ENCODE measurements at places on chromosomes 11 and 22. TPM values are rescaled to one million over a fixed set of nuclear protein-coding genes. Genes with fewer than 3 reads are reported as not detected.

DNA sequence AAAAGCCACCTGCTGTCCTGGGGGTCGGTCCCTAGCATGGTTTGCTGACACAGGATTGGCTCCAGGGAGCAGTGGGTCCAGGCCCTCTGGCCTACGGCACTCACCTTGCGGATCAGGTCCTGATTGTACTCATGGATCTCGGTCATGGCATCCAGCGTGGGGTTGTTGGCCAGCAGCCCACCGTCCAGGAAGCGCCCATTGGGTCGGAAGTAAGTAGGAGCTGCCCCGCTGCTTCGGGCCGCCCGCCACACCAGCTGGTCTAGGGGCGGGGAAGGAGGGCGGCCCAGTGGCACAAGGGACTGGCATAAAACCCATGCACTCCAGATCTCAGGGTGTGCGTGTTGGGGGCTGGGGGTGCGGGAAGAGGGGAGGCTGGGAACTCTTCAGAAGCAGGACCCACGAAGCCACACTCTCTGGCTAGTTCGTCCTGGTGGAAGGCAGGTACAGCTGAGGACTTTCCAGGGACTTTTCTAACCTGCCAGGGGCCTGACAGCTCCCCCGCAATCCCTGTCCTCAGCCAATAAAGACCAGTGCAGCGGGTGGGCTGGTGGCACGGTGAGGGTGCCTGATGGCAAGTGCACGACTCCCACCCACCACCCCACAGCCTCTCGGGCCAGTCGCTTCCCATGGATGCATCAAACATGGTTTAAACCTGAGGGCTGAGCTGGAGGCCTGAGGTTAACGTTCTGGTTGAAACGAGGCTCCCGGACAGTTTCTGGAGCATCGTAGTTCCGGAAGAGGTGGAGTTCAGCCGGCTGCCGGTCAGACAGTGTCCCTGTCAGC lies 5.1 kb upstream of the BAIAP2L2 start:
- no peak for DNase-seq

MS4A12 gene
- polyA plus RNA-seq = not detected

GRM5 gene
- polyA plus RNA-seq = 0.01 TPM

UBQLN3 gene
- polyA plus RNA-seq = not detected

DNA sequence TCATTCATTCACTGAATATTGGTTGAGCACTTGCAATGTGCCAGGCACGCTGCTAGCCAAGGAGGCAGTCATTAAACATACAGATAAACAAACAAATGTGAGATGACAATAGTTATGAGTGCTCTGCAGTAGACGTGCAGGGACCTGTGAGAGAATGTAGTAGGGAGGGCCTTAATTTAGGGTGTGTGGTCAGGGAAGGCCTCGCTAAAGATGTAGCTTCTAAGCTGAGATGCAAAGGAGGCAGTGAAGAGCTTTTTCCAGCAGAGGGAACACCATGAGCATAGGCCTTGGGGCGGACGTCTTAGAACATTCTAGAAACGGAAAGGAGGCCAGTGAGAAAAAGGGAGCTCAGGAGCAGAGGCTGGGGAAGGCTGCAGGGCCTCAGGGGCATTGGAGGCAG lies 789 bp upstream of the NCF4 start:
- DNase-seq = no peak

OR51G1 gene
- polyA plus RNA-seq = not detected

DNA sequence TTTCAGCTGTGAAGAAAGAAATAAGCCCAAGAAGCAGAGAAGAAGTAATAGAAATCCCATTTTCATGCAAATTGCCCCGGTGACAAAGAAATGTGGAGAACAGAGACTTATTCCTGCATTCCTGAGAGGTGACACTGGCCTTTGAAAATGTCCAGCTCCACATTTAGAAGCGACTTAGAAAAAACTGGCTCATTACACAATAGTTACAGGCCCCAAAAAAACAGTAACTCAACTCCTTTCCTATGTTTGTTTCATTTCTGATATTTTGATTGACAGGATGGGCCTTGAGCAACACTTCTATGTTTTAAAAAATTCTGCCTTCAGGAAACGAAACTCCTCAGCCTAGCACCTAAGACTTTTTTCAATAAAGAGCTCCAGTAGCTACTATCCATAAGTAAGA lies 726.9 kb upstream of the TENM4 start:
- no peak for DNase-seq

DNA sequence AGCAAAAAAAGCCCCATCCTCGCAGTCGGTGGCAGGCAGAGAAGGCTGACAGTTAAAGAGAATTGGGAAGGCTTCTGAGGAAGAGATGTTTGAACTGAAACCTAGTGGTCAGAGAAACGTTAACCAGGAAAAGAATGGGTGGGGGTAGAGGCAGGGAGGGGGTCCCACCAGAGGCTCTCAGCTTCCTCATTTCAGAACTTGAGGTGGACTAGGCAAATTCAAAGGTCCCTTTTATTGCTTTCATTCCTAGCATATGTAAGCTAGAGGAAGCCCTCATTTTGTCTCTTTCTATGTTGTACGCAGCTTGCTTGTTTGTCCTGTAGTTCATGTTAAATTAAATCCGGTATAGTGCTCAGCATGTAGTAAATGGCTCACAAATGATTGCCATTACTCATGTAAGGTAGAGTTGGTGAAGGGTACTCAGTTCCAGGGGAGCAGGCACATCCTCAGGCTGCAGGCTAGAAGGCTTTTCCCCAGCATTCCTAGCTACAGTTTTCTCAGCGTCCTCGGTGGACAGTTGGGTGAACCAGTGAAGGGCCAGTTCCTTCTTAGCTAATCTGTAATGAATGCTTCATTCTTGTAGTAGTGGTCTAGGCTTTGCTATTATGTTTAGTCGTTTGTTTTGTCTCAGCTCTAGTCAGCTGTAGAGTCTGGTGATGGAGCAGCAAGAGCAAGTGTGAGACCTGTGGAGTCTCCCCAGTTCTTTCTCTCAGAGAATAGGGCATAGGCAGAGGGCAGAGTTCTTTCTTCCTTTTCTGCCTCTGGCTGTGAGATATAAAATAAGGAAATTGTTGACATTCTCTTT lies 58.6 kb downstream of the UVRAG start:
- DNase-seq = no peak

CD248 gene
- 105 TPM for polyA plus RNA-seq

DNA sequence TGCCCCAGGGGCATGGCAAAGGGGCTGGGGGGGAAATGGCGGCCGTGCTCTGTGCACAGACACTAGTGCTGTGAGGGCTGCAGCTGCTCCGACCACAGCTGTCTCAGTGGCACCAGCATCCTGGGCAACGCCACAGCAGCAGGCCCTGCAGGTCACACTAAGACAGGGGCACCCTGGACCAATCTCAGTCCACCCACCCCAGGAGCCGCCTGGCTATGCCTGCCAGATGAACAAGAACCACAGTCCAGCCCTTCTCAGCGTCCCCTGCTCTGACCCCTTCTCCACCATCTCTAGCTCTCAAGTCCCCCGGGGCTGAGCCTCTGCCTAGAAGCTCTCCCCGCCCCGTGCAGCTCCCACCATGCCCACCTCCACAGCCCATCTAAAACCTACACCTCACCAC lies 16.5 kb downstream of the TUBGCP6 start:
- DNase-seq = no peak

DNA sequence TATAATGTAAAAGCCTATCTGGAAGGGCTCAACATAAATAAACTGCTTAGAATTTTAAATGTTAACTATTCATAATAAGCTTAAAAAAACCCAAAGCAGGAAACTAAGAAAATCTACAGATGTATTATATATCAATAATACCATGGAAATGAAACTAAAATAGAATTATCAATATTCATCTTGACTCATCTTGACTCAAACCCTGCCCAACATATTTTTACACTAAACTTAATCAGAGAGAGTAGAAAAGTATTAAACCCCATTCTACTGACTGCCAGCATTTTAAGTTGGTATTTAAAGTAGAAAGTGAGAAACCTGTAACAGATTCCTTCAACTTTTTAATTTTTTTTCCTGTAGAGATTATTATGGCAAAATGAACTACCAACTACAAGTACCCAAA lies 149.2 kb downstream of the ENTHD1 start:
- no peak for DNase-seq

GRCh38 chr11:132060567-132060966 lies 690.2 kb downstream of the NTM start:
- no peak for DNase-seq

TEX12 gene
- polyA plus RNA-seq = 0.19 TPM

- DNase-seq = no peak
These were observed 2.3 kb upstream of the TBX1 start for GRCh38 chr22:19757985-19758895.

ADM2 gene
- polyA plus RNA-seq = 3.6 TPM

GRCh38 chr11:79201677-79202347 lies 239.0 kb downstream of the TENM4 start:
- no peak for DNase-seq

OR8K3 gene
- not detected for polyA plus RNA-seq

DNA sequence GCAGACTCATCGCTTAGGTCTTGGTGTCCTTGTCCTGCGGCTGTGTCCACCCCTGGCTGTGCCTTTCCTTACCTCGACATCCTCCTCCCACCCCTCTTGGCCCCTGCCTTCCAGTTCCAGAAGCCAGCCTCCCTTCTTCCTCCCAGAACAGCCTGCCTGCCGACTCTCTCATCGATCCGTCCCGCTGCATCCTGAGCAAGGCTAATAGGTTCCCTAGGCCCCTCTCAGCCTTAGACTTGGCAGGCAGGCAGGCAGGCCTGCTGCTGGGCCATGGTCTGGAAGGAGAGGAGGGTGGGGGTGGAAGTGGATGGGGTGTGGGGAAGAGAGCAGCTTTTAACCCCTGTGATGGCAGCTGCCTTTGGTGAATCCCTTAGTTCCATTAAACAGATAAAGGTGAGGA lies 196.7 kb upstream of the TBCEL start:
- DNase-seq = no peak

MRGPRF gene
- polyA plus RNA-seq = 34.4 TPM

GRCh38 chr11:77069969-77070582 lies 3.3 kb downstream of the CAPN5 start:
- DNase-seq = no peak

OR52E8 gene
- polyA plus RNA-seq = not detected

DNA sequence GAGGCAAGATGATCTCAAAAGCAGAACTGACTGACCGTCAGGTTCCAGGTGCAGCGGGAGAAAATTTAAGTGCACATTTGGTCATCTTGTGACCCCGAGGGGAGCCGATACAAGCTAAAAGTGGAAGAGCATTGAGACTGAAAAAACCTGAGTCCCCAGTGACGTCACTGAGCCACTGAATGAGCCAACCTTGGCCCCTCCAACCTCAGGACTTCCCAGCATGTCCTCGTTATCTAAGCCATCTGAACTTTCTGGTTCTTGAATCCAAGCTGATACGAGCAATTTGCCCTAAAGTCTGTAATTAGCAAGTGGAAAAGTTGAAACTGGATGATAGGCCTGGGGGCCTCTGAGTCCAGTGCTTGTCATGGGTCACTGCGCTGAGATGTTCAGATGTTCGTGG lies 51.1 kb upstream of the ISX start:
- no peak for DNase-seq

FBXO7 gene
- 144 TPM for polyA plus RNA-seq

BRSK2 gene
- polyA plus RNA-seq = 0.12 TPM
